Central memory CD4-positive, alpha-beta T cell (primary cell): ENCODE measurements at places on chromosomes 7 and 10.
A peak's percentile ranks its signal among the peaks of the same experiment; 100 is the strongest.

GRCh38 chr7:45713669-45714520, 139.7 kb downstream of the ADCY1 start:
- no peak for DNase-seq

DNA sequence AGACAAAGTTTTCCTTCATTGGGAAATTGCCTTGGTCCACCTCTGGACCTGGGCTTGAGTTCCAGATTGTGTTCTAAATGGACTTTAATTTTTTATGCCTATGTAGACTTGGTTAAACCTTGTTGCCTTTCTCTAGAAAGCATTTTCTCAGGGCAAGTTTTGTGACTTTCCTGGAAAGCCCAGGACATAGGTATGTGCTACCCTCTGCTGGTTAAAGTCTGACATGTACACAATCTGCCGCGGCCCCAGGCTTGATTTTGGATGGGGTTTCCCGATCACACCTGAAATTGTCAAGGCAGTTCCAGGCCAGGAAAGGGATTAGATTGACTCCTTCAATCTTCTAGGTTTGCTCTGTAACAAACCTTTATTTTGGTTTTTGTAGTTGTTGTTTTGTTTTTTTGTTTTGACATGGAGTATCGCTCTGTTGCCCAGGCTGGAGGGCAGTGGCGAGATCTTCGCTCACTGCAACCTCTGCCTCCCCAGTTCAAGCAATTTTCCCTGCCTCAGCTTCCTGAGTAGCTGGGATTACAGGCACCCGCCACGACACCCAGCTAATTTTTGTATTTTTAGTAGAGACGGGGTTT, 14.1 kb upstream of the AKR1B10 start:
- no peak for DNase-seq

DNA sequence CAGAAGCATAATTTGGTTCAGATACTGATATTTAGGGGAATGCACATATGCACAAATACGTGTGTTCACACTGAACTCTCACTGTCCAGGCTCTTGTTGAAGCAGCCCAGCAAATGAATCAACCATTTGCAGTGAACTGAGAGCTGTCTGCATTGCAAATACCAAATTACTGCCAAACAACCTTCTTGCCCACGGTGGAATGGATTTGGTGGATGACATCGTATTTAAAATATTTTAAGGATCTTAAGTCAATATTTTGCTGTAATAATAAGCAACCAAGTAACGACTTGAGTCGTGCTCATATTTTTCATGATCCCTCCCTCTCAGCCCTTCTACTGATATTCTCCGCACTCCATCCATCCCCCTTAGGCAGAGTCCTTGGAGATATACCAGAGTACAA, 107.9 kb upstream of the FEZF1 start:
- DNase-seq = no peak

GRCh38 chr10:86254526-86255174, 111.9 kb downstream of the GRID1 start:
- DNase-seq = no peak

DNA sequence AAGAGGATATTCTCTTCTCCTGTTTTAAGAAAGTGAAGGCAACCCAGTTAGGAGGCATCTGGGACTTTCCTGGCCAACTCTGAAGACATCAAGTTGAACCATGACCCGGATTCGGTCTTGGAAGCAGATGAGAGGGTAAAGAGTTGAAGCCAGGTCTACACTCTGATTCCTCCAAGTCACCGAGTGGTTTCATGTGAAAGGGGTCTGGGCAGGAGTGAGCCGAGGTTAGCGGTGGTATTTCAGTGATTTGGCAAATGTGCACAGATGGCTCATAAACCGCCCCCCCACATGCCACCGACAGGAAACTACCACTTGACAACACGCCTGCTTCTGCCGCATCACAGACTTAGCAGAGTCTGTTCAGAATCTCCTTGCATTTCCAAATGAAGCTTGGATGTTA, 11.4 kb upstream of the REPIN1 start:
- peak; percentile 54 for DNase-seq

GRCh38 chr10:119299531-119299930, 92.2 kb downstream of the GRK5 start:
- no peak for DNase-seq

DNA sequence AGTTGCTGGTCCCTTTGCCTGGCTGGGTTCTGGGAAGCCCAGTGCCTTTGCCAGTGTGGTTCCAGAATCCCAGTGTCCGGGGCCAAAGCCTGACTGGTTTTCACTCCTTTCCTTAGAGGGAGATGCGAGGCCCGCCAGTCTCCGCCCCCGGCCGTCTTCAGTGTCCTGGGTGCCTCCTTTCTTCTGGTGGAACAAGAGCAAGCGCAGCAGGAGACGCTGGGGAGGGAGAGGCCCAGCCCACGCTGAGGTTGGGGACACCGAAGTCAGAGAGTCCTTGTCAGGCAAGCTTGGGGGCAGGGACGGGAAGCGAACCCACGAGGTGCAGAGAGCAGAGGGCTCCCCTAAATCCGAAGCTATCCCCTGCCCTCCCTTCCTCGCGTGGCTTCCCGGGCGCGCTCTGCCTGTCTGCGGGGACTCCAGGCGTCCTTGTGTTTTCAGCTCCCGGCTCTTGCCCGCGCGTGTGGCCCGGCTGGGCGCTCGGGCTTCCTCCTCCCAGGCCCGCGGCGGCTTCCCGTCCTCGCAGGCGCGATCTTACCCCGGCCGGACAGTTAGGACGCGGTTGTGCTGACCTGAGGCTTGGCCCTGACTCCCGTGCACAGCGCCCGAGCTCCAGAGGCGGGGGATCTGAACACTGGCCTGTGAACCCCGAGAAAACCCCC, 60.6 kb upstream of the UBE3C start:
- no peak for DNase-seq

GRCh38 chr7:27149842-27150567, 2.4 kb downstream of the HOXA3 start:
- no peak for DNase-seq

GRCh38 chr10:125273023-125273422, 112.7 kb upstream of the CTBP2 start:
- no peak for DNase-seq

- no peak for DNase-seq
These were observed 186.4 kb downstream of the ARHGAP12 start for GRCh38 chr10:31742255-31742654.

DNA sequence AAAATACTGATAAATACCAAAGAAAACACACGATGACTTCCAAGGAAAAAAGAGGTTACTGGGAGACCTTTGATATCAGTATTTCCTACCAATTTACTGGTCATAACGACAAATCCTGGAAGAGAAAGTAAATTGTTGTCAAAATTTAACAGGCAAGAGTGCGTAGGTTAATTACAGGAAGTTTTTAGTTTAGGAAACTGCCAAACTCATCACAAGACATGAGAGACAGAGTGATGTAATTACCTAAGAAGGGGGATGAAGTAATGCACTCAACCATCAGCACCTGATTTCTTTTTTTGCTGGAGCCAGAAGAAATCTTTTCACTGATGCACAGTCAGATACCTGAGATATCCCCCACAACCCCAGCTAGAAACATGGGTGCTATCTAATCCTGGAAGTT, 16.8 kb downstream of the MACC1 start:
- no peak for DNase-seq

DNA sequence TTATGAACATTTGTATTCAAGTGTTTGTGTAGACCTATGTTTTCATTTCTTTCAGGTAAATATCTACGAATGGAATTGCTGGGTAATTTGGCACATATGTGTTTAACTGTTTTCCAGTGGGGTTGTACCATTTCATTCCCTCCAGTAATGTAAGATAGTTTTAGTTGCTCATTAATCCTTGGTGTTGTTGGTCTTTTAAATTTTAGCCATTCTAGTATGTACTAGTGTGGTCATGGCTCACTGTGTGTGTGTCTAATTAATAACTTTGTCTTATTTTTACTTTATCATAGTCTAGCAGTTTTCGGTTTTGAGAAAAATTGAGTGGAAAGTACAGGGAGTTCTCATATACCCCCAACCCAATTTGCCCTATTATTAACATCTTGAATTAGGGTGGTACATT, 278.8 kb downstream of the CAMK1D start:
- DNase-seq = no peak

- no peak for DNase-seq
These were observed 546.5 kb upstream of the SEMA3D start for GRCh38 chr7:85733169-85733915.

DNA sequence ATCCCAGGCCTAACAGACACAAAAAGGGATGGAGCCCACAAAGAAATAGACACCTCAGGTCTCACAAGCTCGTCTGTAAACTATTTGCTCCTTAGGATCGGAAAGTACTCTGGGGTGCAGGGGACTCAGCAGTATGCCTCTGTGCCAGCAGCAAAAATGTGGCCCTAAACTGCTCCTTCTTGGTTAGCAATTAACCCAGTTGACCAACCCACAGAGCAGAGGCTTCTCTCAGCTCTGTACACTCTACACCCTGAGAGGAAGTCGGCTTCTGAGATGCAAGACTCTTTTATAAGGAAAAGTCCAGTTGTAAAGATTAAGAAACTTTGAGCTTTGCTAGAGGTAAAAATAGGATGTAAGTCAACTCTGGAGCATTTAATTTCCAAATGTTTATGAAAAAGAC, 156.3 kb upstream of the PRSS58 start:
- DNase-seq = no peak

GRCh38 chr10:105993609-105994008, 1170.9 kb downstream of the SORCS1 start:
- no peak for DNase-seq

GRCh38 chr7:80401708-80402107, 110.2 kb downstream of the GNAT3 start:
- DNase-seq = no peak

GRCh38 chr7:28723336-28723735, 234.8 kb downstream of the TRIL start:
- no peak for DNase-seq

GRCh38 chr10:131824371-131825149, 76.2 kb upstream of the PPP2R2D start:
- no peak for DNase-seq

GRCh38 chr10:116752563-116752962, 10.2 kb upstream of the HSPA12A start:
- no peak for DNase-seq

- peak; percentile 68 for DNase-seq
These were observed 1.7 kb downstream of the TRIM8 start for GRCh38 chr10:102645741-102646609.

GRCh38 chr10:47020471-47020870, 109.2 kb downstream of the PTPN20 start:
- no peak for DNase-seq

DNA sequence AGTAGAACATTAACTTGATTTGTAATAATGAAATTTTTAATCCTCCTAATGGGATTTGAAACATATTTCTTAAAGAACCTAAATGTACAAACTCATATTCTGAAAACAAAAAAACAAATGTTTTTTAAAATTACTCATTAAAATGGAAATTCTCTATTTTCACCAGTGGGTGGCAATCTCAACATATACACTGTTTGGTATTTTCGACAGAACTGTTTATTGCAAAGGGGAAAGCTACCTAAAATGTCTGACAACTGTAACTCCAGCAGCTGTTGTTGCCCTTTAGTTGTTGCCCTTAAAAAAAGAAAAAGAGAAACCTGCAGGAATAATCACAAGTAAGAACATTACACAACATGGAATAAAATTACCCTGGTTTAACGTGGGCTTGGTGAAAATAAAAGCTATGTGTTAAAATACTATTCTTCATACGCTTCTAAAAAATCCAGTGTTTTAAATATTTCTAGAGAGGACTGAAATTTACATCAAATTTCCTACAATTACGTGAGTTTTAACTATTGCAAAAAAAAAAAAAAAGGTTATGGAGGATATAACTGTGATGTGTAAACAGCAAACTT, 54.5 kb downstream of the COL1A2 start:
- peak; percentile 8 for DNase-seq

GRCh38 chr10:4224178-4224577, 439.2 kb upstream of the KLF6 start:
- DNase-seq = no peak

DNA sequence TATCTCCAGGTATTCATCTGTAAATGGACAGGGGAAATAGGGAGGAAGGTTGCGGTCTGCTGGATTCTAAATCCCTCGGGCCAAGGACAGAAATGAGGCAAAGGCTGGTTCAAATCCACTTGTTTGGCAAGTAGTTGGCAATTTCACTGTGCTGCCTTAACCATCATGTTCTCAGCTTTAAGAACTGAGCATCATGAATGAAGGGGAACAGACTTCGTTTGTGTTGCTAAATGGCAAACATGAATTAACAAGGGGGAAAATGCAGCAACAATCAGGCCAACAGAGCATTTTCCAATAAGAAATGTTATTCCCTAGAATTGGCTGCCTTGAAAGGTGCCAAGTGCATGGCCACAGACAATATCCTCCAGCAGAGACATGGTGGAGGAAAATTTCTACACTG, 36.9 kb downstream of the PARD3 start:
- DNase-seq = no peak

GRCh38 chr7:38335128-38335491, 61.7 kb upstream of the TARP start:
- no peak for DNase-seq

DNA sequence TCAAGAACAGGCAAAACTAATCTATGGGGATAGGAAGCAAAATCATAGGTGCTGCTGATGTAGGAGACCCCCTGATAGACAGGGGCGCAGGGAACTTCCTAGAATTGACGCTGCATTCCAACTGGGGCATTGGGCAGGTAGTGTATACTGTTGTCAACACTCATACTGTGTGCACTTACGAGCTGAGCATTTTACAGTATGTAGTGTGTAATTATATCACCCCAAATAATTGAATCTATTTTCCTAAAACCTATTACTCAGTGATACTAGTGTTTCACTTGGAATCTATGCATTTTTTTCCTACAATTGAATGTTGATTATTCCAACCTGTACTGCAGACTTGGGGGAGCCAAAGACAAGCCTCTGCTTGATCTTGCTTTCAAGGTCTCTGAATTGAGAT, 207.0 kb upstream of the PRKCQ start:
- no peak for DNase-seq

DNA sequence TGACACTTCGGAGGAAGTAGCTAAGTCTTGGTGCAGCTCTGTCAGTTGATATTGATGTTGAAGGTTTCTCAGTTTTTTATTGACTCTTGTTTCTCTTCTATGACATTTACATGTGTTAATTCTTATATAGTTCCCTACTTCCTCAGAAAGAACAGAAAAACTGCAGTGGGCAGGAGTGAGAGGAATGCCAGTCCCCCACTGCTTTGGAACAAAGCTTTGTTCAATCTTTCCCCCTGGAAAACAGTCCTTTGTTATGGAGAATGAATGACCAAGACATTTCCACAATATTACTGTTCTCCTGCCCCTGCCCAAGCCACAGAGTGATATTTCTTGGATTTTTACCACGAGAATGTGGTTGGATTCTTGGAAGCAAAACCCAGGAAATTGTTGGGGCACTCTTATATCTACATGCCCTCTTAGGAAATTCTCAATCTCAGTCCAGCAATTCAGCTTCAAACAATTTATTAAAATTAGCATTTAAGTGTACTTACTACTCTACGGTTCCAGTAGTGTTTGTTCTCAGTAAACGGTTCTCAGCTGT, 258.0 kb upstream of the KCND2 start:
- no peak for DNase-seq

DNA sequence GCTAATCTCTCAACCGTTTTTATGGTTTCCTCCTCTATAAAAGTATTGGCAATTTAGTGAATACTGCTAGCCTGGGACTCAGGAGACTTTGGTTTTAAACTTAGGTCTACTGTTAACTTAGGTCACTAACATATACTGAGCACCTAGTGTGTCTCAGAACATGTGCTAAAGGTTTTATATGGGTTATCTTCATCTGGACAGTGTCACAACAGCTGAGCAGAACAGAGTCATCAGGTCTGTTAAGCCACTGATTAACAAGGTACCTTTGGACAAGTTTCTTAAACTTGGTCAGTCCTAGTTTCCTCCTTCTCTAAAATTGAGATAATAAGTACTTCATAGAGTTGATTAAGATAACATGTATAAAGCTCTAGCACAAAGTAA, 30.6 kb downstream of the NET1 start:
- DNase-seq = no peak
